ENCODE measurements at places on chromosomes 7 and 10. TPM values are rescaled to one million over a fixed set of nuclear protein-coding genes. Genes with fewer than 3 reads are reported as not detected.

The DNAJC12 gene
- polyA plus RNA-seq, result 5.7 TPM

The CACNA2D1 gene
- 7.0 TPM for polyA plus RNA-seq

The ASAH2B gene
- polyA plus RNA-seq, result 4.4 TPM

The AKR1C8 gene
- polyA plus RNA-seq, result not detected

The GSDME gene
- polyA plus RNA-seq, result 8.5 TPM

The TMEM168 gene
- 4.0 TPM for polyA plus RNA-seq

The FZD8 gene
- 0.47 TPM for polyA plus RNA-seq

The IQUB gene
- polyA plus RNA-seq, result 0.57 TPM

The ARL5B gene
- 22.8 TPM for polyA plus RNA-seq

Measured in GM23338 (cell line).